Neural progenitor cell (in vitro differentiated cells): ENCODE measurements at places on chromosomes 2 and 18.

- DNase-seq = no peak
Measured at GRCh38 chr2:71783815-71784214, 330.5 kb downstream of the DYSF start.

DNA sequence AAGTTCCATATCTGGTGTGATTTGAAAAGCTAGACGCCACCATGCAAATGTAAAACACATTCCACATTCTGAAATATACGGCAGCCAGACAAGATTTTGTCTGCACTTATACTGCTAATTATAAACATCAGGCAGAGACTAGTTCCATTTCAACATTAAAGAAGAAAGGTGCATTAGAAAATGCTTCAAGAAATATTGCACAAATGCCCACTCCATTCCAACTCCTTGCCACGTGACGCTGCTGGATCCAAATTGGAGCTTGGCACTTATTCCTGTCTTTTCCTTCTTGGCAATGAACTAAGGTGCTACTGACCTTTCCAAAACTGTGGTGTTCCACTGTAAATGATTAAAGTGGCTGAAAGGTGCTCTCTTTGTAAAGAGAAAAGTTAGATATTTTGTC lies 6.3 kb downstream of the COL6A3 start:
- DNase-seq = no peak

DNA sequence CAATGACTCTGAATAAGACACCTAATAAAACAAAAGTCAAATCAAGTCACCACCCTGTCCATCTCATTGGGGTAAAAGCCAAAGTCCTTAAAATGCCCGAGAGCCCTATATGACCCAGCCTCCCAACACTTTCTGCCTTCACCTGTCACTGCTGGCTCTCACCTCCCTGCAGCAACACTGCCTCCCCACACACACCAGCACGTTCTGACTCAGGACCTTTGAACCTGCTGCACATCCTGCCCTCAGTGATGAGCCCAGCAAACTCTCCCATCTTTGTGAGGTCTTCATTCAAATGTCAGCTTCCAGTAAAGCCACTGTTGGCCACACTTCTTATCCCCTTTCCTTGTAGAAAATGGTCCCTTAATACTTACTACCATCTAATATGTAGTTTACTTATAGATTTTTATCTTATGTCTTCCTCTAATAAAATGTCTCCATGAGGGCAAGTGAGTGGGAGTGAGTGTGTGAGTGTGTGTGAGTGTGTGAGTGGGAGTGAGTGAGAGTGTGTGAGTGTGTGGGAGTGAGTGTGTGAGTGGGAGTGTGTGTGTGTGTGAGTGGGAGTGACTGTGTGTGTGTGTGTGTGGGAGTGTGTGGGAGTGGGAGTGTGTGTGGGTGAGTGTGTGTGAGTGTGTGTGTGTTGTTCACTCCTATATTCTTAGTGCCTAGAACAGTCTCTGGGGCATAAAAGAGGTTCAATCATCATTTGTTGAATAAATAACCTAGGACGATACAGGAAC lies 504.7 kb downstream of the EIPR1 start:
- DNase-seq = no peak

DNA sequence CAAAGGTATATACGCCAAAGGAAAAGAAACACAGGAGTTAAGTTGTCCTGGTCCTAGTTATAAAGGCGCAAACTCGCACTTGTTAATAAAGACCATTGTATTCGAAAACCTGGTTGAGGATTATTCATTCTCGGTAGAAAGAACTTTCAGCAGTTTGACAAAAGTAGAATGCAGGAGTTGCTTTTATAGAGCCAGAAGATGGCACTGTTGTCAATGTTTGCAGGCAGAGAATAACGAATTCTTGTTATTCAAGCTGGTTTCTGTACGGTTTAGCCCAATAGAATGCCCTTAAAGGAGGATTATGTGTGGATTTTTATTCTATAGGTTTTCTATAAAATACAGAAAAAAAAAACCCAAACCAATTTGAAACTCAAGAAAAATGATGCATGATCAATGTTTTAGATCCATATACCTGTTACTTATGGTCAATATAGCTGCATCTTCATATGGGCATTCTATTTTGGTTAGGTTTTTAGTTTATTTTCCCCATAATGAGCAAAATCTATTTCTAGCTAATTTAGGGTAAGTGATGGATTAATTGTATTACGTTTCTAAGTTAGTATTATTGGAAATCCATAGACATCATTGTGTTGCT lies 510.3 kb downstream of the PLCL1 start:
- DNase-seq = peak; percentile 71

GRCh38 chr2:64179582-64180321 lies 35.5 kb upstream of the PELI1 start:
- DNase-seq = no peak

DNA sequence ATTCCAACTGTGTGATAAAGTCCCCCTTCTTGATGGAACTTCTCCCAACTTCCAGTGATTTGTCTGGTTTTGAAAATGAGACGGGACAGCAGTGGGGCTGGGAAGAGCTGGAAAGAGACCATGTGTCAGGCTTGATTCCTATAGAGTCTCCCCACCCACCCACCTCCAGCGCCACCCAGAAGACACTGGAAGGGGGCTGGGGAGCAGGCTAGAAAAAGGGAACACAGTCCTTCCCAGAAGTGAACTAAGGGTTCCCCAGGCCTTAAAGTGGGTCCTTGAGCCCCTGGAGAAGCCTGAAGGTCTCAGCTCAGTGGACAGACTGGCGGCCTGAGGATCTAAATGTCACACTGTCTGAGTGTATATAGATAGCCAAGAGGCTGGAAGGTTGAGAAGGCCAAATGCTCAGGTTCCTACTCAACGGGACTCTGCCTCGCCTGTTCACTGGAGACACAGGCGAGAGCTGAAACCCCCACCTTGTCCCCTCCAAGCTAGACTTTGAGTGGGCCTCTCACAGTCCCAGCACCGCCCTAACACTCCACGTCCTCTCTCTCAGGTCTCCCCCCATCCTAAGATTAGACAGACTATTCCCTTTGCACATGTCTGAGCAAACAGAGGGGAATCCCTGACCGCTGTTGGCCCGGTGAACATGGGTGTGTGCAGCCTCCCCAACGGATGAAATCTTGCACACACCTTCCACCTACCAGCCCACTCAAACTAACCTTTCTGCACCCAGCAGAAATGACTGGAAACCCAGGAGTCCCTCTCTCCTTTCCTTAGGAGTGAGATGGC lies 1.6 kb downstream of the PKDCC start:
- no peak for DNase-seq
